ENCODE measurements at places on chromosomes 4 and X. TPM values are rescaled to one million over a fixed set of nuclear protein-coding genes. Genes with fewer than 3 reads are reported as not detected.

The FBXW7 gene
- 22.7 TPM for polyA plus RNA-seq

GRCh38 chr4:152503653-152504290 lies 32.1 kb downstream of the FBXW7 start:
- no peak for DNase-seq

The KLB gene
- polyA plus RNA-seq, result not detected

GRCh38 chr4:187477224-187477623 lies 518.3 kb upstream of the ZFP42 start:
- no peak for DNase-seq

The LEF1 gene
- 0.53 TPM for polyA plus RNA-seq

The DUSP21 gene
- polyA plus RNA-seq, result not detected

- DNase-seq, result no peak
Observed at GRCh38 chrX:39952989-39953388, 144.8 kb downstream of the BCOR start.

- DNase-seq, result no peak
Observed at GRCh38 chr4:169627307-169627706, 6.9 kb downstream of the CLCN3 start.

GRCh38 chr4:99159699-99160098 lies 15.6 kb upstream of the ADH4 start:
- no peak for DNase-seq

DNA sequence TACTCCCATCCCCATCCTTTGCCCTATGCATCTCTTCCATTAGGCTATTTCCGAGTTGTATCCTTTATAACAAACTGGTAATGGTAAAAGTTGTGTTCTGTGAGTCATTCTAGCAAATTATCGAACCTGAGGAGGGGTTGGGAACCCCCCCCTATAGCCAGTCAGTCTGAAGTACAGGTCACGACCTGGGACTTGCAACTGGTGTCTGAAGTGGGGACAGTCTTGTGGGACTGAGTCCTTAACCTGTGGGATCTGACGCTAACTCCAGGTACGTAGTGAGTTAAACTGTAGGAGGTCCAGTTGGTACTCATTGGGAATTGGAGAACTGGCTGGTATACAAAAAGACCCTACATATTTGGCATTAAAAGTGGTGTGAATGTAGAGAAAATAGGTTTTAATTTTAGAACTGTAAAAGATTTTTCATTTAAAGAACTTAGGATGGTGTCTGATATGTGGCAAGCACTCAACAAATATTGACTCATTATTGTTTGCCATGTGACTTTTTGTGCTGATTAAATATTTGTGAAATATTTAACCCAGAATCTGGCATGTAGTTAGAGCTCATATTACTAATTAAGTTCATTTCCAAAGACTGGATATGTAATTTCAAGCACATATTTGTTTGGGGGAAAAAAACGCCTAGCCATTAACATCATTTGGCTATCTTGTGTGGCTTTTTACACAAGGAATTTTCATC lies 50.7 kb downstream of the CHST7 start:
- DNase-seq, result no peak

- DNase-seq, result peak; percentile 49
Observed at GRCh38 chr4:141851246-141851891, 215.0 kb downstream of the IL15 start.

The KLHL15 gene
- 2.5 TPM for polyA plus RNA-seq

The BMP3 gene
- not detected for polyA plus RNA-seq

DNA sequence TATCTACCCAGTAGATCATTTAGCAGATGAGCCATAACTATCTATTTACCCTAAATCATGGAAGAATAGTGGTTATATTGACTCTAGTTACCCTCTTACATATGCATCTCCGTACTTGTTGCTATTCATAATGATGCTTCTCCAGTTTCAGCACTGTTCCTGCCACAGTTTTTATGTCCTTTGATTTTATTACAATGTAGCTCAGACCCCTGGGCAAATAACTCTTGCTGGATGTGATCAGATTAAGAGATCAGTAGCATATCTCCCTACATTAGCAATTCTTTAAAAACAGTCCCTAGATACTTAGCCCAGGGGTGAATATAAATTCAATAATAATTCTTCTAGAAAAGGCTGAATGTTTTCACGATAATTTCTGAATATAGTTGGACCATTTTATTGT lies 696.5 kb downstream of the ADGRL3 start:
- DNase-seq, result no peak

DNA sequence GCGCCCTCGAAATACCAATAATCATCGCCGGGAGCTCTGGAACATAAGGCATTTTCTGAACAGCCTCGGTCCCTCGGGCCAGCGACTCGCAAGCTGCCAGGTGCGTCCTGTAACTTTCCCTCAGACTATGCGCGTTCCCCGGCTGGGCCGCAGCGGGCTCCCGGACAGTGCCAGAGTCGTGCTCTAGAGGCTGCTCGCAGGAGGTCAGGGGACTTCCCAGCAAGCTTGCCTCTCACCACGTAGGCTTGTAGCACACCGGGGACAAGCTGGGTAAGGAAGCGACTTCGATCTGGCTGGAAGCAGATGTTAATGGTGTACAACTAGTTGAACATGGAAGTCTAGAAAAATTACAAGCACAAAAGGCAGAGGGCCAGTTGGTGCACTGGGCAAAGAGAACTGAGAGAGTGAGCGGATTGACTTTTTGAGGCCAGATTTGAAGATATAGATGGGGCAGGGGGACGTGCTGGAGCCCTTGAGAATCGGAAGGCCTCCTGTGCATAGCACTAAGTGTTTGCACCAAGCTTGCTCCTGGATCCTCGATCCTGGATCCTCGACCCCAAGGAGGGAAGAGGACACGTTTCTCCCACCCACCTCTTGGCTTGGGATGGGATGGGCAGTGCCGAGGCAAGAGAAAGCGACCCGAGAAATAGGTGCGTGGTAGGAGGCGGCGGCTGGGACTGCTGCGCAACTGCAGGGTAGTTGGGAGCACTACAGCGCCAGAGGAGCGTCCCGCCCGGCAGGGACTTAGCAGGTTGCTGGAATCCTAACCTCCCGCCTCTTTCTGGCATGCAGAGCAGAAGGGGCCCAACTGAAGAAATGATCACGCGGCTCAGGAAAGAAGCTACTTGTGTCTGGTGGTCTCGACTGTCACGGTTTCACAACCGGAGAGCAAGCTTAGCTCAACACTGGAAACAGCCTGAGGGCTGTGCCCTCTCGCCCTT lies 19.9 kb upstream of the ZIC3 start:
- no peak for DNase-seq

The SPANXC gene
- not detected for polyA plus RNA-seq

DNA sequence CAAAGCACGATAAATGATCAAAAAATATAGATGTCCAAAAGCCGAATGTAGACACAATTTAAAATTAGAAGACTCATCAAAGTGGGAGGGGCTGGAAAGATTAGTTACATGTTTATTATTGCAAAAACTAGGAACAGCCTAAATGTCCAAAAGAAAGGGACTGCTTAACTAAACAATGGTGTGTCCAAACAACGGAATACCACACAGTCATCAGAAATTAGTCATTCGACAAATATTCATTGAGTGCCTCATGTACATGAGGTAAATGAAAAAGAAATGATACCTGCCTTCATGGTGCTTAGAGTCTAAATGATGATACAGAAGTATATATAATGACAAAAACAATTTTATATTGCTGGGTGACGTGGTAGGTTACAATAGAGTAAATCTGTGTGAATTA lies 139.7 kb downstream of the MAML3 start:
- DNase-seq, result no peak

GRCh38 chrX:55908661-55909212 lies 191.2 kb downstream of the RRAGB start:
- DNase-seq, result peak; percentile 20

The PAK3 gene
- 1.5 TPM for polyA plus RNA-seq

- DNase-seq, result no peak
Observed at GRCh38 chrX:55132416-55132815, 43.6 kb downstream of the PAGE2 start.

DNA sequence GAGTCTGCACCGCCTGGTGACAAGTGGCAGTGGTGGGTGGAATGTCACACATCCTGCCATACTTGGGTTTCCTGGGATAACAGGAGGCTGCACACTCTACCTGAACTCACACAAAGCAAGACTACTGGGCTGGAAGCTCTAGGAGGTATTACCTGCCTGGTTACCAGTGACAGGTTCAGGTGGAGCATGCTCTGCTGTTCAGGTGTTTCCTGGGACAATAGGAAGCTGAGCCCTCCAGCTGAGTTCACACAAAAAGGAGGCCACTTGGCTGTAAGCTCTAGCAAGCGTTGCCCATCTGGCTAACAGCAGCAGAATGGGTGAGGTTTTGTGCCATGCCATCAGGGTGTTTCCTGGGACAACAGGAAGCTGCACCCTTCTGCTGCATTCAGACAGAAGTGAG lies 17.4 kb upstream of the UGT2B7 start:
- DNase-seq, result no peak

The HPGDS gene
- polyA plus RNA-seq, result not detected

The FAT4 gene
- 0.42 TPM for polyA plus RNA-seq

DNA sequence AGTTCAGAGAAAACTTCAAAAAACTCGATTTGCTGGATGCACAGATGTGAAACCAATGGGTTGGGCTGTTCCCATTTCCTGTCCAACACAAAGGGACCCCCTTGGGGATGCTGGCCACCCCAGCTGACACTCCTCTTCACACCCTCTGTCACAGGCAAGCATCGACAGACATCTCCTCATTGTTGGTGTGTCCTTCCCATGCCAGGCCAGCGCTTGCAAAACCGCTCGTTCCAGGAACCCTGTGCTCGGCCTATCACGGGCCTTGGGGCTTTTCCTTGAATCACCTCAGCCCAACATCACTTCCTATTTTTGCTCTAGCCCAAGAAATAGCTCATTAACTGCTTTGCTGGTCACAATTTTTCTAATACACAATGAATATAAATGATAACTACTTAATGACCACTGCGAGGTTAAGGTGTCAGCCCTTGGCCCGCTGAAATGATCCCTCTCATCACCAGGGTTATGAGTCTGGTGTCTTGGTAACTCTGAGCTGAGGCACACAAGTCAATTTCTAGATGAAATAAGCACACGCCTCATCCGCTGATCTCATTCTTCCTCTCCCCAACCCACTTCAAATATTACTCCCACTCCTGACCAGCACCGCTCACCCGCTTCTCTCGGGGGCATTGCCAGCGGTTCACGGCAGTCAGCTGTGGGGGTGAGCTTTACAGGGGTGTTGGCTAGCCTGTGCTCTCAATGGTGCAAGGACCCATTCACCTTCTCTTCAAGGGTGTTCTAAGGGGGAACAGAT lies 32.3 kb downstream of the BCOR start:
- no peak for DNase-seq

- no peak for DNase-seq
Observed at GRCh38 chr4:91916219-91916618, 387.5 kb upstream of the GRID2 start.

DNA sequence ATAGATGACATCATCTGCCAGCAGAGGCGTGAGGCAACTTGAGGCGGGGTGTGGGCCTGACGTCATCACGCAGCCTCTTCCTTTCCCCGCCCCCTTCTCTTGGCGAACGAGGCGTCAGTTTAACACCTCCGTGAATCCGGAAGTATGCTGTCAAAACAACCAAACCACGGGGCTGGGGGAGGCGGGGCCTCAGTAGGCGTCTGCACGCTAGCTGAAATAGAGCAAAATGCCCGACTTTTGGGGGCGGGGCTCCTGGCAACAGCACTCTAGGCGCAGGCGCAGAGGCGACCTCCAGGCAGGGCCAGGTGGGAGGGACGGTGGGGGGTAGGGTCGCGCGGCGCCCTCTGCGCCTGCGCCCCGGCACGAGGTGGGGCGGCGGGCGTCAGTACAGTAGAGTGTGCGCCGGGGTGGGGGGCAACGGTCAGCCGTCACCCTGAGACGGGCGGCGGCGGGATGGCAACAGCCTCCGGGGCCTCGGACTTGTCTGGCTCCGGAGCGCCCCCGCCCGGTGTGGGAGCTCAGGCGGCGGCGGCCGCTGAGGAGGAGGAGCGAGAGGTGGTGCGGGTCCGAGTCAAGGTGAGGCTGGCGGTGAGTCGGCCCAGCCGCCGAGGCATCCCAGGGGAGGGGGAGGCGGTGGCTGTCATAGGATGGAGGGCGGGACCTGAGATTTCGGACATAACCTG lies at the start of gene TBC1D25:
TBC1D25 (plus strand) TSS at position 370 of the 683 bp plus-strand sequence; CDS start at position 454, 84 bp downstream.
- DNase-seq, result peak; percentile 93

DNA sequence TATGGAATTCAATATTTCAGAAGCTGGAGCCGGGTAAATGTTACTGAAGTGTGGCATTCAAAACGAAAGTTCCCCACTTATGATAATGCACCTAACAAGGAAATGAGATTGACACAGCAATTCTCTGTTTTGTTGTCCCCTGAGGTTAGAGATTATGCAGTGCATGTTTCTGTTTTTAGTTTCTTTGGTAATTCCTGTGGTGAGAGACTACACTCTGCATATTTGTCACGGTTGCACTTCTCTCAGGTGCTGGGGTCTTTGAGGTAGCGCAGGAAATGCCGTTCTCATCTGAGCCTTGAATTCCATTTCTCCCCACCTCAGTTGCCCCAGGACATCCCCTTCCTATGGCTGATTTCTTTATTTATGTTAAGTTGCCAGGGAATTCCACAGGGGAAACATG lies 15.3 kb upstream of the BEND4 start:
- DNase-seq, result no peak

DNA sequence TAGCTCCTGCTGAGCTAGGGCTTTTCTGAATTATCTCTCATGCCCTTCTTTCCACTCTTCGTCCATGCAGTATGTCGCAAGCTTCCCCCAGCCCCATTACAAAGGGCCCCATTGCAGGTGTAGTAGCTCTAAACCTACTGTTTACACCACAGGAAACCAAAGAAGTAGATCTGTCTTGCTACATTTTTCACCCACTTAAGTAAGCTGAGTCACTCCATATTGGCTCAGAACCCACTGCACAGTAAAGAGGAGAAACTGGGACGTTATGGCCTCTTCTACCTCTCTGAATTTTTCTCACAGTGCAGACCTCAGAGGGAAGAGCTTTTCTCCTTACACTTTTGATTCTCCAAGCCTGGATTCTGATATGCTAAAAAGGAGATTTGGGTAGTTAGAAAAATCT lies 200.2 kb downstream of the SMARCA1 start:
- DNase-seq, result no peak

GRCh38 chrX:105723966-105724735 lies 98.2 kb upstream of the NRK start:
- DNase-seq, result no peak

DNA sequence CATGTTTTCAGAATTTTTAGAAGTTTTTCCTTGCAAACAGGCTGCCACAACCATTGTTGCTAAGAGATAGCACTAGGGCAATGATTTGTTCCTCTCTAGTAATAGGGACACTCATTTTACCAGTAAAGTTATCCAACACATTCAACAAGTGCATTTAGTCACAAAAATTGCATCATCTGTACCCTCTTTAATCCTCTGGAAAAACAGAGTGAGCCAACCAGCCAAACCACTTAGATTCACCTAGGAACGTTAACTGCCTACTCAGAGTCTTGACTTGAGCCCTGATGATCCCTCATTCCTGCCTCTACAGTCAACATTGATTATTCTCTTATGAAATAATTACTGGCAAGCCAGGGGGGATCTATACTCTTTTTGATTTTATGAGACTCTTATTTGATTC lies 17.0 kb upstream of the ADGRA3 start:
- DNase-seq, result peak; percentile 6

GRCh38 chr4:147560625-147561024 lies 56.6 kb upstream of the TMEM184C start:
- DNase-seq, result peak; percentile 50

The SLC7A11 gene
- polyA plus RNA-seq, result 18.7 TPM

All from mammary epithelial cell (primary cell).